Fibroblast of skin of back (primary cell): ENCODE measurements at places on chromosomes 3 and 15.

- no peak for DNase-seq
Observed at GRCh38 chr3:9104121-9104520, 140.8 kb upstream of the RAD18 start.

DNA sequence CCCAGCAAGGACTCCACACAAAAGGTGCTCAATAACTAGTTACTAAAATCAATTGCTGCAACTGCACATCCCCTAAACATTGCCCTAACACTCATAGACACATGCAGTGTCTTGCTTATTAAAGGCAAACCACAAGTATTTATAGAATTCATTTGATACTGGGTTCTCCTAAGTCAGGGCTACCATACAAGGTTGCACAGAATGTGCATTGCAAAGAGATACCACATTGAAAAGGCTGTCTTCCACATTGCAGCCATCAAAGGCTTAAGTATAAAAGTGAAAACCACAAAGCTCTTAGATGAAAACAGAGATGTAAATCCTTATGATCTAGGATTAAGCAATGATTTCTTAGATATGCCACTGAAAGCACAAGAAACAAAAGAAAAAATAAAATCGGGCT is 33.6 kb upstream of the TOPAZ1 start:
- DNase-seq = peak; percentile 30

GRCh38 chr15:85168642-85169173 is 187.1 kb downstream of the PDE8A start:
- DNase-seq = no peak

- peak; percentile 9 for DNase-seq
Observed at GRCh38 chr3:123941121-123941520, 19.9 kb downstream of the CCDC14 start.

DNA sequence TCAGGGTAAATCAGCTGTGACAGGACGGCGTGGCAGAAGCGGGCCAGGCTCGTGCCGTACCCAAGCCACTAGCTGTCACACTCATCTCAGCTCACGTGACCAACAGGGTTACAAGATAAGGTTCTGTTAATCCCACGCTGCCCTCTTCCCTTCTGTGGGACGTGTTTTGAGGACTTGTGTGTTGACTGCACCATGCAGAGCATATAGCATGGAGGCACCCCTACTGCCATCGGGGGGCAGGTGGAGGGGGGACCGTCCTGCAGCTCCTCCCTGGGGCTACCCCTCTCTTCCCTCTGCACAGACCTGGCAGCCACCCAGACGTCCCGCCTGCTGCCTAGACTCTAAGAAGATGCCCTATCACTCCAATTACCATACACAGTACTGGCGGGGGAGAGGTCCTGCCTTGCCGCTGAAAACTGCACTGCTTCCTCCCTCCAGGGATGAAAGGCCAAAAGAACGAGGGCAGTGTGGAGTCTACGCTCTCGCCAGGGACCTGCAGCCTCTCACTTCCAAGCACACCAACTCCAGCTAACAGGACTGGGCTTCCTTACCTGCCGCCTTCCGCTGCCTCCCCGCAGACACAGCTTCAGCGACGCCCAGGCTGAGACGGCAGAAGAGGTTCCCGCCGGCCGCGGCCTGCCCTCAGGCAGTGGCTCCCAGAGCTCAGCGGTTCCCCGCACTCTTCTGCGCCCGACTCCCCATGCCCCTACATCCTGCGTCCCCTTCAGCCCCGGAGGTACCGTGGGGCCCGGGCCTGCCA is at the start of gene TNK2:
Gene TNK2, minus strand, starts transcription at position 618 of the 760 bp plus-strand sequence. CDS start 19,963 bp downstream, outside the sequence.
- no peak for DNase-seq

- peak; percentile 51 for DNase-seq
Observed at GRCh38 chr3:127953091-127954035, 38.3 kb downstream of the KBTBD12 start.

GRCh38 chr3:11690863-11691766 is 47.4 kb upstream of the VGLL4 start:
- DNase-seq = peak; percentile 58

- DNase-seq = no peak
Observed at GRCh38 chr3:76514836-76515235, 525.1 kb upstream of the ROBO2 start.

- peak; percentile 46 for DNase-seq
Observed at GRCh38 chr3:112546216-112546759, 15.5 kb downstream of the ATG3 start.

DNA sequence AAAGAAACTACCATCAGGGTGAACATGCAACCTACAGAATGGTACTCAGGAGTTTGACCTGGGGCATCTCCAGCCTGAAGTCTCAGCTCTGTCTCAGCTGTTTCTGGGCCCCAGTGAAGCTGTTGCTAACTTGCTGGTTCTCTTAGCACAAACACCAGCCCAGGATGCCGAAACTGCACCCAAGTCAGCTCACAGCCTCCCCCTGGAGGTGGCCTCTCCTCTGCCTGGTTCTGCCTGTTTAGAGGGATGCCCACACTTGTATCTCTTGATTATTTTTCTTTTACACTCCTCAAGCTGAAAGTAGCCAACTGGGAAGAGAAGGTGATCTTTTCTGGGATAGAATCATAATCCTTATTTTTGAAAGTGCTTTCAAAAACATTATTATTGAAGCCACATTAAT is 289.0 kb upstream of the RASGRP1 start:
- DNase-seq = peak; percentile 50

DNA sequence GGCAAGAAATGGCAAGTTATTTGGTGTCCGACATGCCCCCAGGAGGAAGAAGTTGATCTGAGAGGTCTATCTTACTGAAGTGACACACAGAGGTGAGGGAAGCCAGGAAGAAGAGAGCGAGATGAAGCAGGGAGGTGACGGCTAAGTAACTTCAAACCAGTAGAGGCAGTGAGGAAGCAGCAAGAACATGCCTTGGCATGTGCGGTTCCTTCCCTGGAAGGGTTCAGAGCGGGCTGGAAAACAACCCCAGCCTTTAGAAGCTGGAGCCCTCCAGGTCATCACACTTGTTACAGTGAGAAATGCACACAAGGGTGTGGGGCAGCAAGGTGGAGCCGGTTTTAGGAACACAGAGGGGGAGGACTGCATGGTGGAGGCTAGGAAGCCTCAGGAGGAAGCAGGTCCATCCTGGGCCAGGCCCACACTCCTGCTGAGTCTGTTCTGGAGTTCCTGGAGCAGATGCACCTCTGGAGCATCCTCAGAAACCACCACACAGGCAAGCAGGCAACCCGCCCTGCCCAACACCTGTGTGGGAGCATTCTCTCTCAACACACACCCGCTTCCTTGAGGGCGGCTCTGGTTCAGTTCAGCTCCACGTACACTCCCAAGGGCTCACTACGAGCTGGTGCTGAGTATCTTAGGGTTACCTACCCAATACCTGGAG is 47.1 kb downstream of the POC1A start:
- no peak for DNase-seq

DNA sequence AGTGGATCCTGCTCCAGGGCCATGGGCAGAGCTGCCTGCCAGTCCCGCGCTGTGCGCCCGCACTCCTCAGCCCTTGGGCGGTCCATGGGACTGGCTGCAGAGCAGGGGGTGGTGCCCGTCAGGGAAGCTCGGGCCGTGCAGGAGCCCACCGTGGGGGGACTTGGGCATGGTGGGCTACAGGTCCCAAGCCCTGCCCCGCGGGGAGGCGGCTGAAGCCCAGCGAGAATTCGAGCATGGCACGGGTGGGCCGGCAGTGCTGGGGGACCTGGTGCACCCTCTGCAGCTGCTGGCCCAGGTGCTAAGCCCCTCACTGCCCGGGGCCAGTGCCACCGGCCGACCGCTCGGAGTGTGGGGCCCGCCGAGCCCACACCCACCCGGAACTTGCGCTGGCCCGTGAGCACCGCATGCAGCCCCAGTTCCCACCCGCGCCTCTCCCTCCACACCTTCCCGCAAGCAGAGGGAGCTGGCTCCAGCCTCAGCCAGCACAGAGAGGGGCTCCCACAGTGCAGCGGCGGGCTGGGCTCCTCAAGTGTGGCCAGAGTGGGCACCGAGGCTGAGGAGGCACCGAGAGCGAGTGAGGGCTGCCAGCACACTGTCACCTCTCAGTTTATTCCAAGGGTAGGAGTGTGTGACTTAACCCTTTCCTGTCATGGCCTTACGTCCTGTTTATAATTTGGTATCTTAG is 129.3 kb downstream of the TMEM108 start:
- no peak for DNase-seq
